ENCODE measurements at places on chromosomes 3 and 15.
A peak's percentile ranks its signal among the peaks of the same experiment; 100 is the strongest.

DNA sequence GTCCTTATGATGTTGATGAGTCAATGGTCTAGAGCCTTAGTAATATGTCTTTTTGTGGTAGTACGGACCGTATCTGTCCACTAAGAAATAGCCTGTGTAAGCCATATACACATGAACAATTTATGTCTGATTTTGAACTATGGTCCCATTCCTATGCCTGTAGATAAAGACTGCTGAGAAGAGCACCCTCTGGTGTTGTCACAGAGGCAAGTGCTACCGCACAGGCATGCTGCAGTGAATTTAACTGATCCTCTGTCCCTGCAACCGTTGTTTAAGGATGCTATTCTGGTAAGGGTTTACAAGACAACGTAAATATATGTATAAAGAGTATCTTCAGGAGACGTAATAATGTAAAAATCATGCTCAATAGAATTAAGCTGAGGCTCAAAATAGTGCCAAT is 170.7 kb downstream of the UBE3A start:
- peak; percentile 5 for DNase-seq

DNA sequence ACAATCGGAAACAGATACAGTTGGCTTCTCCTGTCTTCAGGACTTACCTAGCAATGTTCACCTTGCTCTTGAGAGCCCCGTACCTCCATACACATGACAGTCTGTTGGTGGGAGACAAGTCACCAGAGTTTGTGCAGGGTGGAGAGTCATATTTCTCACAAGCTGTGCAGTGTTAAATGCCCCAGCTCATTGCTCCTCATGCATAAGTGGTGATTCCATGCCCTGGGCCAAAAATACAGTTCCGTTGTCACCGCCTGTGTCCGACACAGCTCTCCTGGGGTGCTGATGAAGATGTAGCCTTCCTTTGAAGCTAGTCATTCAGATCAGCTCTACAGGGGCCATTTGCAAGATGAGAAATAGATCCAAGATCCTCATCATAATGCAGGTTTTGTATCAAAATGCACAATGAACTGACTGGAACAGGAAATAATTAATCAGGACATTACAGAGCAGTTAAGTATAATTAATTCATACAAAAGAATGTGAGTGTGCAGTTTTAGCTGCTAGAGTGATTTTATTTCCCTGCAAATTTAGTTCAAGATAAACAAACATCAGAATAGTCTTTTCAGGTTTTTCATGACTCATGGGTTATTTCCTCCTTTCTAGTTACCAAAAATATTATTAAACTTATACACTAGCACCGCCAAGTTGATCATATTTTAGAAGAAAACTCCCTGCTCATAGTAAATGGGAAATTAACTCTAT is 66.5 kb downstream of the CD47 start:
- no peak for DNase-seq

DNA sequence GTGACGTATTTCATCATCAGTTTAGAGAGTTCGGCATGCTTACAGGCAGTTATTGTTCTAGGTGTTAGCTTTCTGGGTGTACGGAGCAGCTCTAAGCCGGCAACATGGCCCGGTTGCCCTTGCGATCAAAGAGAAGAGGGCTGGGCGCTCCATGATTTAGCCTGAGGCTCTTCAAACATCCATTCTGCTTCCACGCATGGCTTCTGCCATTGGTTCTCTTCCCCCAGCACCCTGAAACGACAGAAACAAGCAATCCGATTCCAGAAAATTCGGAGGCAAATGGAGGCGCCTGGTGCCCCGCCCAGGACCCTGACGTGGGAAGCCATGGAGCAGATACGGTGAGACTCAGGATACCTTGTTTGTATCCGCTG is 574 bp downstream of the NGRN start:
- peak; percentile 46 for DNase-seq

DNA sequence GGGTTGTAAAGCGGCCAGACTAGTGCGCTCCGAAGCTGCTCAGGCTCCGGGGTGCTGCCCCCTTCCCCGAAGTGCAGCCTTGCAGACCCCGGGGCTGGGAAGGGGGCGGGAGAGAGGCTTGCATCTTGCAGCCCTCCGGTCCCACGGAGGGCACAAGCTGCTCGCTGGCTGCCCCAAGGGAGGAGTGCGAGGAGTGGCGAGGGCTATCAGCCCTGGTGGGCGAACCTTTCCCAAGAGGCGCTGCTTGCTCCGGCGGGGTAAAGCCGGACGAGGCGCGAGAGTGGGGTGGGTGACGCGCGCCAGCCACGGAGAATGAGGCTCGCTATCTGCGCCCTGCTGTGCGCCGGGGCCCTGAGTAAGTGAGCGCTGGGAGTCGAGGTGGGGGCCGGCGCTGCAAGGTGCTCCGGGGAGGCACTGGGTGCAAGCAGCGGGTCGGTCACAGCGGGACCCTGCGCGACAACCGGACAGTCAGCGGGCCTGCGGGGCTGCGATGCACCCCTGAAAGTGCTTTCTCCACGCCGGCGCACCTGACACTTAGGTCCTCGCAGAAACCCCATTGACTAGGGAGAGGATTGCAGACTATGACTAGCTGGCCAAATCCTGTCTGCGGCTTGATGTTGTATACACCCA is 12.7 kb upstream of the TOPBP1 start:
- DNase-seq = no peak

DNA sequence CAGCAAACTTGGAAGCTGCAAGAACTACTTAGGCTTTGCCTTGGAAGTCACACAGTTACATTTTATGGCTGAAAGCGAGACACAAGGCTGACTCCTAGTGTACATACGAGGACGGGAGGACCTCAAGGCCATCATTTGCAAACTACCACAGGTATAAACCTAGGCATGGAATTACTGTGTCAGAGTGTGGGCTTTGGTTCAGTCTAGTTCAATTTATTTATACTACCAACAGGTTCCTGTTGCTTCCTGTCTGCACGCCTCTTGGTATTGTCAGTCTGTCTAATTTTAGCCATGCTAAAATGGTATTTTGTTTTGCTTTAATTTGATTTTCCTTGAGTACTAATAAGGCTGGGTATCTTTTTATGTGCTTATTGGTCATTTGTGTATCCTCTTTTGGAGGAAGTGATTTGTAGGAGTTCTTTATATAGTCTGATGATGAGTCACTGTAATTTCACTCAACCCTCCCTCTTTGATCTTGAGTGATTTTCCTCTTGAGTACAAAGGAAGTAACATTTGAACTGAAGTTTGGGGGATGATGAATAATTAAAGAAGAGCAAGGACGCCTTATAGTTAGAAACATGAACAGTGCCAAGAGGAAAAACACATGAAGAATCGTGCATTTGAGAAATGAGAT is 8.2 kb downstream of the ANKRD34C start:
- DNase-seq = peak; percentile 23

- no peak for DNase-seq
These were observed 42.2 kb upstream of the GNB5 start for GRCh38 chr15:52233405-52233804.

DNA sequence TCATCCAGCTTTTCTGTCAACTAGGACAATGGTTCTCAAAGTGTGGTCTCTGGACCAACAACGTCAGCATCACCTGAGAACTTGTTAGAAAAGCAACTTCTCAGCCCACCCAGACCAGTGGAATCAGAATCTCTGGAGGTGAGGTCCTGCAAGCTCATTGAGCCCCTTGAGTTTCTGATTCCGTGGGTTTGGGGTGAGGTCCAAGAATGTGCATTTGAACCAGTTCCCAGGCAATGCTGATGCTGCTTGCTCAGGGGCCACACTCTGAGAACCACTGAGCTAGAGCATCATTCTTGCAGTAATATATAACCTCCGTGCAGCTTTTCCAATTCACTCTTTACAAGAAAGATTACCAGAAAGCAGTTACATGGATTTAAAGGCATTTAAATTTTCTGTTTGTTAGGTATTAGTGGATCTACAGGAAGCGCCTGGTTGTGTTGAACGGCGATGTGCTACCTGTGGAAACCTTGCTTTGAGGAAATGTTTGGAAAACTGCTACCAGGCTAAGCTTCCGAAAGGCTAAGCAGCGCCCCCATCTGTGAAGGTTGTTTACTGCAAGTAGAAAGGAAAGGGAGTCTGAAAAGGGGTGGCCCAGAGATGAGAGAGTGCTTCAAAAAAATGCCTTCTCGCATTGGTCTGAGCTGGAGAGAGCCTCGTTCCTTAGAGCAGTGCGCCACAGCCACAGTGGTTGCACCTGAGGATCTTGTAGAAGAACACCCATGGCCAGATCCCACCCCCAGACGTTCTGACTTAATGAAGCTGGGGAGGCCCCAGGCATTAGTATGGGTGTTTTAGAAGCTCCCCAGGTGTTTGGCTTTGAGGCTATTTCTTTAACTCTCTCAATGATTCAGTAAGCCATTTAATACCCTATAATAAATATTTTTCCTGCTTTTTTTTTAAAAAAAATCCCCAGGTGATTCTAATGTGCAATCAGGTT is 50.0 kb downstream of the RLBP1 start:
- DNase-seq = peak; percentile 44

GRCh38 chr3:81080608-81081007 is 680.8 kb downstream of the GBE1 start:
- no peak for DNase-seq

- DNase-seq = no peak
These were observed 27.6 kb upstream of the UTS2B start for GRCh38 chr3:191357909-191358308.

- DNase-seq = no peak
These were observed 21.6 kb downstream of the B4GALT4 start for GRCh38 chr3:119219069-119219468.

- no peak for DNase-seq
These were observed 364.4 kb upstream of the MCTP2 start for GRCh38 chr15:93866948-93867347.

DNA sequence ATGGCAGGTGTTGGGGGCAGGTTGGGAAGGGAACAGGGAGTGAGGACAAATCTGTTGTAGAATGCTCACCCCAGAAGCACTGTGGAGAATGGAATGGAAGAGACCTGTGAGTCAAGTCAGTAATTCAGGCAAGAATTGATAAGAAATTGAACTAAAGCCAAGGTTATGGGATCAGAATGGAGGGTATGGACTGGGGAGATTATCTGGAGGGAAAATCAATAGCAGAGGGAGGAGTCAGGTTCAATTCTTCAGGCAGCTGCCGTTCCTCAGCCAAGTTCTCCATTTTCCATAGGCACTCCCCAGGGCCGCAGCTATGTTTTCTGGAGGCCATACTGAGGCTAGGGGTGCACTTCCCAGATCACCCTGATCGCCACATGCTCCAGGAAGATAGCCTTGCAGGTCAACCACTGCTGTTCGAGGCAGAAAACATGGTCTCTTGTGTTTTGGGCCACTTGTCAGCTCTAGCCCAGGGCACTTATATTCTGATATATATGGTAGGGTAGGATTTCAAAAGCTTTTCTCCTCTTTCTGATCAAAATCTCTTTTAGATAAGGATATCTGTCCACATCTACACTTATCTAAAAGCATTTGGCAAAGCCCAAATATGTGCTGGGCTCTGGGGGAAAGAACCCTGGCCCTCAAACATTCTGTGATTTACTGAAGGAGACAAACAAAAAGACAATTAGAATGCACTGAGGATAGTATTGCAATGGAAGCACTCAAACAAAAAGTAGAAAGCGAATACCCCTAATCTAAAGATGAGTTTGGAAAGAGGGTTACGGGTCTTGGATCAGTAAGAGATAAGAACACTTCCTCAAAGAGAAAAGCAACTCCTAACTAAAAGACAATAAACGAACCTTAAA is 92.3 kb downstream of the TMEM212 start:
- DNase-seq = no peak

GRCh38 chr15:74829486-74829885 is 3.1 kb downstream of the CPLX3 start:
- peak; percentile 43 for DNase-seq

GRCh38 chr3:120140098-120140742 is 46.0 kb upstream of the GSK3B start:
- DNase-seq = no peak

DNA sequence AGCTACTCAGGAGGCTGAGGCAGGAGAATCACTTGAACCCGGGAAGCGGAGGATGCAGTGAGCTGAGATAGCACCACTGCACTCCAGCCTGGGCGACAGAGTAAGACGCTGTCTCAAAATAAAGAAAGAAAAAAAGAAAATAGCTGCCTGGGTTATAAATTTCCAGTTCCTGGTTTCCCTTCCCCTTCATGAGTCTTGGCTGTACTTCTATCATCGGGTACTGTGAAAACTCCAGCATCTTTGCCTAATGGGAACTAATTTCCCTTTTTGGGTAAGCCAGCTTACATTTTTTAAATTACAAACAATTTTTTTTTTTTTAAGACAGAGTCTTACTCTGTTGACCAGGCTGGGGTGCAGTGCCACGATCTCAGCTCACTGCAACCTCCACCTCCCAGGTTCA is 15.0 kb downstream of the DENND4A start:
- no peak for DNase-seq

- no peak for DNase-seq
These were observed 61.9 kb upstream of the ABHD17C start for GRCh38 chr15:80633221-80633620.

DNA sequence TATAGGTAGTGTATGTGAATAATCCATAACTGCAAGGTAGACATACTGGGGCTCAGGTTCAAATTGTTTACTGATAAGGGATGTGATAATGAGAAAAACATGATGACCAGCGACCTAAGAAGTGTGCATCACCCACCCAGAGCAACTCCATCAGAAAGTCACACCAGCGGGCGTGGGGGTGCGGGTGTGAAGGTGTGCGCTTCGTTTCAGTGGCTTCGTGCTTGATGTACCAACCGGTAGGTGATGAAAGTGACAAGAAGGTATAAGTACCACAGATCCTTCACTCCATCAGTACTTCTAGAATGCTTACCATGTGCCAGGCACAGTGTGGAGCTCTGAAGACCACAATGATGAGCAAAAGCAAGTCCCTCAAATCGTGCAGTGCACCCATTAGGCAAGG is 11.2 kb downstream of the ANP32A start:
- DNase-seq = no peak

GRCh38 chr15:72323752-72324151 is 3.8 kb upstream of the CELF6 start:
- no peak for DNase-seq

GRCh38 chr3:112096176-112096575 is 10.0 kb downstream of the C3orf52 start:
- no peak for DNase-seq
